ENCODE measurements at places on chromosomes 1 and 21.
A peak's percentile ranks its signal among the peaks of the same experiment; 100 is the strongest.

- no peak for DNase-seq
Measured at GRCh38 chr21:41673071-41673470, 93.8 kb downstream of the RIPK4 start.

GRCh38 chr1:36123356-36123755 lies 1.7 kb downstream of the COL8A2 start:
- DNase-seq, result peak; percentile 3

DNA sequence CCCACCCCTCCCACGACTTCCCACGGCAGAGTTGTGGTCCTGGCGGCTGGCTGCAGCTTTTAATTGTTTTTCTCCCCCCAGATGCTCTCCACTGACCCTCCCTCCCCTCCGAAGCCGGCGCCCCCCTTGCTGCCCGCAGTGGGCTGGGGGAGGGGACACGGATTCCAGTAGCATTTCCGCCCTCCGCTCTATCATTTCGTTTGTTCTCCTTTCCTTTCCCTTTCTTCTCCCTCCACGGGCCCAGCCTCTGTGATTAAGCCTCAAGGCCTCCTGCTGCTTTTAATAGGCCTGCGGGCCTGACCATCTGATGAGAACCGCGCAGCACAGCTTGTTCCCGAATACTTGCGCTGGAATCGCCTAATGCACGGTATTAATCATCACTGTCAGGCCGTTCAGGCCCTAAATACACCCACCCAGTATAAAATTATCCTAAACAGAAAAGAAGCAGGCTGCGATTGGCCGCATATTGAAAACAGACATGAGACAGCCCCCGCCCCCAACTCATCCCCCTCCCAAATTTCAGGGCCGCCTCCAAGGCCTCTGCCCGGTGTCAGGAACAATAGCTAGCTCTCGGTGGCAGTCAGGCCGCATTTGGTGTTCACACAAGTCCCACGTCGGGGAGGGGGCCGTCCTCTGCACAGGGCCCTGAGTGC lies 102.0 kb upstream of the ARHGEF16 start:
- peak; percentile 70 for DNase-seq

DNA sequence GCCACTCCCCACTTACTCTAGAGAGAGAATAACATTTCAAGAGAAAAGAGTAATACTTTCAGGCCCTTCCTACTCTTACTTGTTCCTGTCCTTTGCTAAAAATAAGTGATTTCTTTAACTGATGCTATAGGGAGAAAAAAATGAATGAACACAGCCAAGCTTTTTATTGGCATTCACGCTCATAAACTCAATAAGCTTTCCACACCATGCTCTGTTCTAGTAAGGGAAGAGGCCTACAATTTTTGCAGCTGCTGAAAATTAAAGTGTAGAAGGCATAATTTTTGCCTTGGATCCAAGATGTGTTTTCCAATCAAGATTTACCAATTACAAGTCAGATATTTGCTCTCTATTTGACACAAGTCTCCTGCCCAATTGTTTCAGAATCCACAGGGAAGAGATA lies 188.1 kb upstream of the RGS18 start:
- no peak for DNase-seq

GRCh38 chr1:43979528-43980254 lies 681 bp downstream of the B4GALT2 start:
- peak; percentile 73 for DNase-seq

DNA sequence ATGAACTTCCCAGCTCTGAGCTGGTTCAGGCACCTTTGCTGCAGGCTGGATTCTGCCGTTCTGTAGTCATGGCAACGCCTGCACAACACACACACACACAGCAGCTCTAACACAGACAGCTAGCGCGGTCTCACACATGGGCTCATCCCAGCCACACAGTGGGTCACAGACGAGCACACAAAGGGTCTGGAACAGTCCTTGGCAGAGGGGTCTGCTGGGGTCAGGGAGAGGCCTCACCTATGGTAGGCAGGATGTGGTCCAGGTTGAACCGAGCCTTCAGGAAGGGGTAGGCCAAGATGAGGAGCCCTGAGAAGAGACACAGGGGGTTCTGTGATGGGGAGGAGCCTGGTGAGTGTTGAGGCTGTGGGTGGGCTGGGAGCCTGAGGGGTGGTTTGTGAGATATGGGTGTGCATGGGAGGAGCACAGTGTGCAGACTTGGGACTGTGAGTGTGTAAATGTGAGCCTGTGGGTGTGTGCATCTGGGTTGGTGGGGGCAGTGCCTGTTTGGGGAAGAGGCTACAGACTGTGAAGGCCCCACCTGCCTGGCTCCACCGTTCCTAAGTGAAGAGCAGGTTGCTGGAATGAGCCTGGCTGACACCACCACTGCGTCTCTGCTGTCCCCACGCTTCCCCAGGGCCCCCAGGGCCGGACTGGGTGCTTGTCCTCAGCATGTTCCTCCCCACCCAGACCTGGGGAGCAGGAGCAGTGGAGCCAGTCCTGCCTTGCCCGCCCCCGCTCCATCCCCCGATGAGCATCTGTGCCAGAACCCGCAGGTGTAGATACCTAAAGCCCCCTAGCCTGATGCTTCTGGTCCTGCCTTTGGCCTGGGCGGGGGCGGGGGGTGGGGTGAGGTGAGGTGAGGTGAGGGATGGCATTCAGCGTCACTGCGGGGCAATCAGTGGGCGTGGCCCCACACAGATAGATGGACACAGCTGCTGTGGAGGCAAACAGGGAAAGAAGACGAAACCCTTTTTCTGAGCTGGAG lies 1.5 kb downstream of the KNCN start:
- peak; percentile 62 for DNase-seq

GRCh38 chr1:248288391-248288790 lies 10.6 kb upstream of the OR2T33 start:
- DNase-seq, result no peak

Data from iPS-NIHi11 (cell line).